Hematopoietic multipotent progenitor cell treated with erythropoietin and hydrocortisone succinate and interleukin-3 and kit ligand, for 15 days (in vitro differentiated cells): ENCODE measurements at places on chromosomes 3 and 15.

DNA sequence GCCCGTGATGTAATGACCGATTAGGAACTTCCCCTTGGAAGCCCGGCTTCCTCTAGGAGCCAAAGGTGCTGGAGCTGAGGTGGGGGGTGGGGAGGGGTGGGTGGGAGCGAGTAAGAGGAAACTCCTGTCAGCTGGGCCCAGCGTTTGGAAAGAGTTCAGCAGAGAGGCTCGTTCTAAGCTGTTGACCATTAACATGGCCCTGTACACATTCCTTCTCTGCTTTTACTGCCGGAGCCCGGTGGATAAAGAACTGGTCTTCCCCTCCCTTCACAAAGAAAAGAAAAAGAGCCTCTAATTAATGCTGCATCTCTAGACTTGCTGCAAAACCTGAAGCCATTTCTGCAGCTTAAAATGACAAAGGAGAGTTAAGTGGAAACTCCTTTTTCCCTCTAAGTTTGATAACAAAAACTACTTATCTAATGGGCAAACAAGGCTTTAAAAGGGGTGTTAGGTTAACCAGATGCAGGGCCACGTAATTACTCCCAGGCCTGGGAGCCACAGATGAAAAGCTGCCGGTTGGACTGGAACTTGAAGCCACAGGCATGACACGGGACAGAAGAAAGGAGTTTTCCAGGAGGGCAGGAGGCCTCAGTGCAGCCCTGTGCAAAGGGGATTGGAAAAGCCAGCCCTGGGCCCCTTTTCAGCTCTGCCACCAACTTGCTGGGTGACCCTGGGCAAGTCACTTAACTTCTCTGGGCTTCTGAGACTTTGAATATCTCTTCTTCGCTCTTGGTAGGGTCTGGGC lies 71.3 kb downstream of the SMAD6 start:
- DNase-seq, result peak; percentile 7

- no peak for DNase-seq
Observed at GRCh38 chr15:95142531-95142930, 911.2 kb downstream of the MCTP2 start.

GRCh38 chr3:177426878-177427495 lies 229.7 kb upstream of the TBL1XR1 start:
- no peak for DNase-seq

DNA sequence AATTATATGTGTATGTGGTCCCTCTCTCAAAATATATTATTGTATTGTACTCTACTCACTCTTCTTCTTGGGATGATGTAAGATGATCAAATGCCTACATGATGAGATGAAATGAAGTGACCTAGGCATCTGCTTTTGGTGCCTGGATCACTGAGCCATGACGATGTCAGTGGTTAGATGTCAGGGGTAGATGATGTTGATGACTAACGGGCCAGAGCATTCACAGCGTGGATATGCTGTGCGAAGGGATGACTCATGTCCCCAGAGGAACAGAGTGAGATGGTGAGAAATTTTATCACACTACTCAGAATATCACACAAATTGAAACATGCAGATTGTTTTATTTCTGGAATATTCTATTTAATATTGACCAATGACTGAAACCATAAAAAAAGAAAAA lies 233.9 kb upstream of the CADM2 start:
- no peak for DNase-seq

DNA sequence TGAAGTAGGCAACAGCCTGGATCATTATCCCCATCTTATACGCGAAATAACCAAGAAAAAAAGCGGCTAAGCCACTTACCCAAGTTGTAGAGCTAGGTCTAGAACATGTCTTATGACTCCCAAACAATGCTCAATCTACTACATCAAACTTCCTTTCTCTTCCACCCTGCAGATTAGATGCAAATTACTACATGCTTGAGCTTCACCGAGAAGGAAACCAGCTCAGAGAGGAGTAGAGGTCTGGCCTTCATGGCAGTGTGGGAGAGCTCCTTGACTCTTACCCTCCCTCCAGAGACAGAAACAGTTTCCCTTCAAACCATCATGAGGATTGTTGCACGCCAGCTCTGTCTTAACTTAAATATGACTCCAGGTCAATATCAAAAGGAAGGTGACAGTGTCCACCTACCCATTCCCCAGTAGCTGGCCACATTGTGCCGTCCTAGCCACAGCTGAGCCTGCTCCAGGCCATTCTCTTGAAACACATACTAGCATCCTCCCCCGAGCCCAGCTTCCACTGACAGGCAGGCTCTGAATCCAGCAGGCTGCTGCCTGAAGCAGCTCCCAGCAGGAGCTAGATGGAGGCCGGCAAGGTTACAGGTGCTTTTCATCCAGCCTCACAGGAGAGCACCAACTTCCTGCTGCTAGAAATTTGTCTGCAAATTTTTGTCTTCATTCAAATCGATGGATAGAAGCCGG lies 56.8 kb downstream of the CPN2 start:
- DNase-seq, result no peak

- peak; percentile 74 for DNase-seq
Observed at GRCh38 chr15:101006931-101007691, 88.0 kb downstream of the LRRK1 start.

GRCh38 chr3:28150465-28151206 lies 90.8 kb upstream of the CMC1 start:
- DNase-seq, result no peak

- no peak for DNase-seq
Observed at GRCh38 chr3:59818033-59818918, 768.5 kb upstream of the CFAP20DC start.

DNA sequence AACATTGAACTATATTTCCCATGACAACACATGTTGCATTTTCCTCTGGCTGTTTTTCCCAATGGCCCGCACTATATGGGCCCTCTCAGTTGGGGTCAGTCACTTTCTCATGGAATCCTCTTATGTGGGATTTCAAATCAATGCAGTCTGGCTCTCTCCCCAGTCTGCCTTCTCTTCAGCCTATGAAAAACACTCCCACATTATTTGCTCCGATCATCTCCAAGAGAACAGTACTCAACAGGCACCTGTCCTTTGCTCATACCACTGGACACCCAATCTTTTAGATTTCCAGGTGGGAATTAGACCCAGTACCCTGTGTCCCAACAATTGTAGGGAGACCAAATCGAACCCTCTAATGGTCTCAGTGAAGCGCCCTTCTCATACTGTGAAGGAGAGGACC lies 251.3 kb downstream of the THSD4 start:
- no peak for DNase-seq

GRCh38 chr3:73604451-73604850 lies 20.3 kb downstream of the PDZRN3 start:
- DNase-seq, result no peak

DNA sequence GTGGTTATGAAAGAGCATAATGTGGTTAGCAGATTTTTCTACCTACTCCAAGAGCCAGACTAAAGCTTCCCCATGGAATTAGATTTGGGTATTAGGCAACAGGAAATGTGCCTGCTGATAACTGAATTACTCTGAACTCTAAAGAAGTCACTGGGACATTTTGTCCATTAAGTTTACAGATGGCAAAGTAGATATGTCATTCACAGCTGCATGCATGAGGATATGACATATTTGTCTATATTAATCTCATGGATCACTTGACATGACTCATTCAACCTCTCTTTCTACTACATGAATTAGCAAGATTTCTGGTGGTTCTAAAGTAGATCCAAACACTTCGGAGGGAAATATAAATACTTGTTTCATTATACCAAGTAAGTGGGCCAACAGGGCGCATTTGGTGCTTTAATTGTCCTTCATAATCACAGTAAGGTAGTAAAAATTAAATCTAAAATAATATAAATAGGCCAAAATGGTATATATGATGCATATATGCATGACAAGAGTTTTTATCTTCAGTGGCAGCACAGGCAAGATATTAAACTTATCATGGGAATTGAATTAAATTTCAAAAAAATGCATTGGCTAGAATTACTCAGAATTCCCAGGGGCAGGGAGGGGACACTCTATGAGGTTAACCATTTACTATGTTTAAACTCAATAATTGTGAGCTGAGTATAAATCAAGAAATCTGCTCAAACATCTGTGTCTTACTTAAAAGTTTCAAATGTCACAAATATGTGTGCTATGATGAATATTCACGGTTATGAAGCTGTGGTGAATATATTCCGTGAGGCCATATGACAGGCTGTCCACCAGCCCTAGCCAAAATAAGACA lies 365.3 kb upstream of the KCNMB2 start:
- no peak for DNase-seq

DNA sequence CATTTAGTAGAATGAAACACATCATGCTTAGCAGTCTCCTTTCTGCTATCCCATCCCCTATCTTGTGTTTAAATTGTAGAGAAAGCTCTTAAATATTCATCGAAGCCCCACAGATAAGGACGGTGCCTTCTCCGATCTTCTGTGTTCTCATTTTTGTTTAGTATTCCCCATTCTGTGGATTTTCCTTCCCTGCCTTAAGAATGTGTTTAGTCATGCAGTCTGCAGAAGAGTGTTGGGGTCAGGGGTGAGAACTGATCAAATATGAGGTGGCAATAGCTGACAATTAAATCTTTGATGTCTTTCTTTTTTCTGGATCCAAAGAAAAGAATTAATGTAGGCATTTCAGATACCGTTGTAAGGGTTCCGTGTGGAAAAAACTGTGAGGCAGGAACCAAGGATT lies 9.3 kb upstream of the ANKUB1 start:
- DNase-seq, result no peak

- DNase-seq, result no peak
Observed at GRCh38 chr3:104911376-104911775, 455.3 kb upstream of the ALCAM start.

GRCh38 chr3:186841620-186842019 lies 890 bp upstream of the ADIPOQ start:
- DNase-seq, result no peak

DNA sequence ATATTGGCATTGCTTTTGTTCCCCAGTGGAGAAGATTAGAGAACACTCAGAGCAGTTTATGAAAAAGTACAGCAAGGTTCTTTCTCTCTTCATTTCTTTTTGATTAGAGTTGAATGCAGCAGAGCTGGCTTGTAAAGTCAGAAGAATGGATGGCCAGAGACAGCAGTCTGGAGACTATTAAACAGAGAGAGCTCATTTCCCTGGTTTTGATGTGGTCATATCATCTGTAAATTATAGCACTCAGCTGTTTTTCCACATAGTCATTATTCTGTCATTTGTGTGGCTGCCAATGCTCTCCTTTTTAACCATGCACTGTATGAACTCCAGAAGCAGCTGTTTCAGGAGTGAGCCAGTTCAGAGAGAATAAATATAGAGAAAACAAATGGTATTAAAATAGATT lies 177.4 kb upstream of the CRBN start:
- DNase-seq, result no peak

DNA sequence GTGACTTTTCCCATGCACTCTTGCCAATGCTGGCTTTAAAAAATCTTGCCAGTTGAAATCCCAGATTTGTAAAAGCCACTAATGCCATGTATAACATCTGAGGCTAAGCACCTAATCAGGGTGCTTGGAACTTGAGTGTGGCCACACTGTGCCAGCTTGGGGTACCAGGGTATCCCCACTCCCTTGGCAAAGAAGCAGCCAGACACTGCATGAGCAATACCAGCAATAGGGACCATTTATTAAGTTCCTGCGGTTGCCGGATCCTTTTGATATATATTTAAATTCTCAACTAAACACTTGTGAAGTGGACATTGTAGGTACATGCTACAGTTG lies 2.2 kb upstream of the RHCG start:
- DNase-seq, result no peak

DNA sequence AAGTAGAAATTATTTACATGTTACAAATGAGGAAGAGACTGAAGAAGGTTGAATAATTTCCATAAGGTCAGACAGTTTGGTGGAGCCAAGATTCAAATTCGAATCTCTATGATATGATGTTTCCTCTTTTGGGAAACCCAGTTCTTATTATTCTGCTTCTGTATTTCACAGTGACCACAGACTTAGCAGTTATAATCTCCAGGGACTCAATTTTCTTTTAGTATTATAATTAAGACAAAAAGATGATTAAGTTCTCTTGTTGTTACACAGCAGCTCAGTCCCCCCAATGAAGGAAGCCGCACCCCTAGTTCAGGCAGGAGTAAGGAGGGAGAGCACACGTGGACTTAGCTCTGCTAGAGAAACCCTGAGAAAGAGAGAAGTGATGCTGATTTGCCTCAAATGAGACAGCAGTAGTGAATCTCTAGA lies 130.6 kb downstream of the CCNL1 start:
- no peak for DNase-seq

GRCh38 chr15:60391722-60392315 lies 6.0 kb downstream of the ANXA2 start:
- DNase-seq, result no peak

DNA sequence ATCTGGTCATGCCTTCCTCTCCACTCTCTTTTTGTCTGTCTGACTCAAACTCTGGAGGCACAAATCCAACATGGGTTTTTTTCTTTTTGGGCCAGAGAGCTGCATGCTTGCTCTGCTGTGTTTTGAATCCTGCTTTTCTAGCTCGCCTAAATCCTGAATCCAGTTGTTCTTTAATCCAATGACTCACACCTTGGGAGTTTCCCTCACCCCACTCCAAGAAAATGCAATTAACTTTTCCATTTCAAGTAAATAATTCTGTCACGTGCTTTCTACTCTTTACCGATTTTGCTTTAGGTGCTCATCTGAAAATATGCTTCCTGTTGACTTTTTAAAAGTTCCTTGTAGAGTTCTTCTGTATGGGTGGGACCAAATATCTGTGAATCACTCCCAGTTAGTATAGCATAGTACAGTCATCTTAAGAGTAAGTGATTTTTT lies 47.6 kb downstream of the SLMAP start:
- DNase-seq, result no peak

DNA sequence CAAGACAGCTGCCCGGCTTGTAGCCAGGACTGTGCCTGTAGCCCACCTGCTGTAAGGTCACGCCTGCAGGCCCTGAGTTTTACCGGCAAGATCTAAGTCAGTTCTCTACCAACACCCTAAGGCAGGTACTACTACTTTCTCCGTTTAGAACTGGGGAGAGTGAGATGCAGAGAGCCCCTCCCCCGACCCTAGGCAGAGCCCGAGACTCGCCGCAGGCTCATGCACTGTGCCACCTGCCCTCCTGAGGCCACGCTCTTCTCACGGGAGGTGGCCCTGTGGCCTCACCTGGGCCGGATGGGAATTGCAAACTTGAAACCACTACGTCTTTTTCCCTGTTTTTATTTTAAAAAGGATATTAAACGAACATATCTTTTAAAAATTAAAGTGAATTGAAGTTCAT lies 36.9 kb upstream of the PCSK6 start:
- no peak for DNase-seq
